Adrenal gland (tissue), 19 donors: ENCODE measurements at places on chromosomes 3 and 15. TPM values are rescaled to one million over a fixed set of nuclear protein-coding genes. Genes with fewer than 3 reads are reported as not detected.
A peak's percentile ranks its signal among the peaks of the same experiment; 100 is the strongest.

DNA sequence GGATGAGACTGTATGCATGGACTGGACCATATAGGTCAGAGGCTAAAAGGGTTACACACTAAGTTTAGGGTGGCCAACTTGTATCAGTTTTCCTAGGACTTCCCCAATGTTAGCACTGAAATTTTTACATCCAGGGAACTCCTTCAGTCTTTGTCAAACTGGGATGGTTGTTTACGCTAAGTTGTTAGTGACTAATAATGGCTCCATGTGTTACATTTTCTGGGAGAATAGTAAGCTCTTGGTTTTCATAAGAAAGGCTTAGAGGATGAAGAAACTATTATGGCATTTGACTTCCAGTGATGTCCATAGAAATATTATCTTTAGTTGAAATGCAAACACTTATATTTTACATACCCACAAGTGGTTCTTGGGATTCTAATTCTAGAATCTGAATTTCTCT is 57.9 kb upstream of the ST3GAL6 start:
- H3K36me3 ChIP-seq: no peaks in the 10 kb centered on the region
- DNase-seq: no peak
- no peak overlapping the region for H3K27ac ChIP-seq

DNA sequence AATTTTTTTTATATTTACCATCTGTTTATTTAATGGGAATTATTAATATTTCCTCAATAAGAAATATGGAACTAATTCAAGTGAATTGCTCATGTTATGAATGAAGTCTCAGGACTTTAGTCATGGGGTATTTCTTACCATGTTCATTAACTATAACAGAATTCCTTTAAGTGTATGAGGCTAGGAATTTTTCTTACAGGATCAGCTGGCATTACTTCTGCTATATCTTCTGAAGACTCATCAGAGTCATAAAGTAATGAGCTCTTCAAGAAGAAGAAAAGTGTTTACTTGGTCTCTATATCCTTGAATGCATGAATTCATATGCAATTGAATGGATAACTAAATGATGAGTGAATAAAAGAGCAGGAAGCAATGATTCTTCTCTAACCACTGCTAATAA is 486.8 kb upstream of the THBS1 start:
- H3K4me3 ChIP-seq: no peak overlapping the region
- H3K27me3 ChIP-seq: peaks cover 5% of the 10 kb centered on the region
- no peaks in the 10 kb centered on the region for H3K4me1 ChIP-seq
- no peak overlapping the region for H3K27ac ChIP-seq
- DNase-seq: no peak
- no peaks in the 10 kb centered on the region for H3K36me3 ChIP-seq

DNA sequence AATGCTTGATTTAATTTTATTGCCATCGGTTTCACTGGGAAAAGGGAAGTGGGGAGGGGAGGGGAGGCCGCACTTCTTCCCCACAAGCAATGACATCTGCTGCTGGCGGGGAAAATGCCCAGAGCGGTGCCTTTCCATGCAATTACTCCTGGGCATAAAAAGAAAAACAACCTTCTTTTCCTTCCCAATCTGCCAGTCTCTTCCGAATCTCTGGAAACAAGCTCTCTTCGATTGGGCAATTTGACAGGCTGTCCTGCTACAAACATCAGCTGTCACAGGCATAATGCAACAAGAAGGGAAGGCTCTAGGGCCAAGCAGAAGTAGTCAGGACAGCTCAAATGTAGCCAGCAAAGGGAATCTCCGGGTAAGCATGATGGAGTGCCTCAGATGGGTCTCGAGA is 93.4 kb upstream of the STRIT1 start:
- H3K4me1 ChIP-seq: no peaks in the 10 kb centered on the region
- no peaks in the 10 kb centered on the region for H3K27me3 ChIP-seq
- H3K36me3 ChIP-seq: no peaks in the 10 kb centered on the region
- H3K27ac ChIP-seq: no peak overlapping the region
- H3K4me3 ChIP-seq: no peak overlapping the region

GRCh38 chr3:114827495-114827894 is 319.6 kb downstream of the ZBTB20 start:
- H3K4me3 ChIP-seq: no peak overlapping the region
- no peaks in the 10 kb centered on the region for H3K27me3 ChIP-seq
- no peaks in the 10 kb centered on the region for H3K4me1 ChIP-seq
- H3K36me3 ChIP-seq: no peaks in the 10 kb centered on the region
- H3K27ac ChIP-seq: no peak overlapping the region

- no peaks in the 10 kb centered on the region for H3K36me3 ChIP-seq
- H3K27ac ChIP-seq: no peak overlapping the region
- no peak overlapping the region for H3K4me3 ChIP-seq
- H3K27me3 ChIP-seq: no peaks in the 10 kb centered on the region
- H3K4me1 ChIP-seq: no peaks in the 10 kb centered on the region
These were observed 13.5 kb upstream of the MYO5C start for GRCh38 chr15:52309154-52309548.

DNA sequence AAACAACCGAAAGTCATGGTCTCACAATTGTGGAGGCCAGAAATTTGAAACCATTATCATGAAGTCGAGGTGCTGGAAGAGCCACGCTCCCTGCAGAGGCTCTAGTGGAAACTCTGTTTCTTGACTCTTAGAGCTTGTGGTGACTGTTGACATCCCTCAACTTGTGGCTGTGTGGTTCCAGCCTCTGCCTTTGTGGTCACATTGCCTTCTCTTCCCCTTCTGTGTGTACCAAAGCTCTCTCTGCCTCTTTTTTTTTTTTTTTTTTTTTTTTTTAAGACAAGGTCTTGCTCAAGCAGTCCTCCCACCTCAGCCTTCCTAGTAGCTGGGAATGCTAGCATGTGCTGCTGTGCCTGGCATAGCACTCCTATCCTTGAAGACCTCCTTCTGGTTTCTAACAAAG is 48.7 kb upstream of the CRTC3 start:
- no peaks in the 10 kb centered on the region for H3K4me1 ChIP-seq
- no peak overlapping the region for H3K4me3 ChIP-seq
- no peak for DNase-seq
- no peaks in the 10 kb centered on the region for H3K36me3 ChIP-seq
- no peak overlapping the region for H3K27ac ChIP-seq

- no peaks in the 10 kb centered on the region for H3K4me1 ChIP-seq
- DNase-seq: no peak
- H3K4me3 ChIP-seq: no peak overlapping the region
- no peaks in the 10 kb centered on the region for H3K27me3 ChIP-seq
- peaks cover 6% of the 10 kb centered on the region for H3K36me3 ChIP-seq
These were observed 9.5 kb downstream of the EBLN2 start for GRCh38 chr3:73070675-73071575.

- DNase-seq: no peak
- H3K36me3 ChIP-seq: no peaks in the 10 kb centered on the region
- no peak overlapping the region for H3K27ac ChIP-seq
These were observed 27.4 kb upstream of the GOLM2 start for GRCh38 chr15:44261007-44261706.

DNA sequence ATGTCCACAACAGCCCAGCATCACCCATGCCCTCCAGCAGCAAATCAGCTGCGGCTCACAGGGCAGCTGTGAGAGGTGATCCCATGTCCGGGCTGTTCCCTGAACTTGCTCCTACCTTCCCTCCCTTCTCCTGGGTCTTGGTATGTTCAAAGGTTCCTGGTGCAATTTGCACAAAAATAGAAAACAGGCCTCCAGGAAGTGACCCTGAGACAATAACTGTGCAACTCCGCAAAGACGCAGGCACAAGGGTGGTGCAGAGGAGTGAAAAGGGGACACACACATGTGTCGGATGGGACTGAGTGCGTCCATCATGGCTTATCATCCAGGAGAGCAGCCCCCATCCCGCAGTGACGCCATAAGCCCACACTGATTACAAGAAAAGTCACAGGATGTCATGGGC is 16.3 kb downstream of the PLXND1 start:
- no peaks in the 10 kb centered on the region for H3K36me3 ChIP-seq
- no peaks in the 10 kb centered on the region for H3K27me3 ChIP-seq
- H3K4me1 ChIP-seq: peaks cover 37% of the 10 kb centered on the region
- H3K4me3 ChIP-seq: no peak overlapping the region

DNA sequence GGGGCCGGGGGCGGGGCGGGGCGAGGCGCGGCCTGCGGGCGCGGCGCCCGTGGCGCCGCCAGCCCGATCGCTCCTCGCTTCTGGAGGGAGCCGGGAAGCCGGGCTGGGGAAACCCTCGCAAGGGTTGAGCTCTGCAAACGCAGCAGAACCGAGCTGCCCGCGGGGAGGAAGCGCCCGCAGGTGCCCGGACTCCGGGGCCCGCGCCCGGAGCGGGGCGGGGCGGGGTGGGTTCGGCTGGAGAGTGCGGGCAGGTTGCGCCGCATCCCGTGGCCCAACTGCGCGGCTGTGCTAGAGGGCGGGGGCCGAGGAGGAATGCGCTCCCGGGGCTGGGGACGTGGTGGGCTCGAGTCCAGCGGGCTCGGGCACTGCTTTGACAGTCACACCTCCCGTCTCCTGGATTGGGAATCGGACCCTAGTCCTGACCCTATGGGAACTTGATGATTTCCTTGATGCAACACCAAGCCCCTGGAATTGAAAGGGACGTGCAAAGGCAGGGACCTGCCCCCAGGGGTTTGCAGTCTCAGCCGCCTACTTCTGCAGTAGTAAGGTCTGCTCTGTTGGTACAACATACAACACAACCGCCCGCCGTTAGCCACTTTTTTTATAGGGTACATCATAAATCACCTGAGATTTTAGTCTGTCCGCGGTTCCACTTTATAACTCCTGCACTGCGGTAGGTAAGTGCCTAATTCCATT is 34.3 kb downstream of the ZBTB38 start:
- H3K27ac ChIP-seq: peak overlapping the region; percentile 98
- peaks cover 68% of the 10 kb centered on the region for H3K4me1 ChIP-seq

DNA sequence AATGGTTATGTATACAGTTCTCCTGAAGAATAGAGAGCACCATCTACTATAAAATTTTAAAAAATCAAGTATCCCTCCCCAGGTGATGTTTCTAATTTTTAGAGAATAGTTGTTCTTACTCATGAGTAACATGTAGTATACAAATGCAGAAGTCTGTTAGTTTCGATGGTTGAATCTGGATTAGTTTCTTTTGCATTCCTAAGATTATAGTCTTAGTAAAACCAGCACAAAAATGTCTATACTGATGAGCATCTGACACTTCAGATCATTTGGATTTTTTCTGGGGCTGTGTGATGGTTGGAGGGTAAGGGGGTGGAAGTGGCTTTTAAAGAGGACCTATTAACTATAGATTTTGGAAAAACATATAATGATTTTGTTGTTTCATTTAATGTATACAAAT is 167.3 kb upstream of the SGO1 start:
- no peak overlapping the region for H3K27ac ChIP-seq
- DNase-seq: no peak
- H3K4me1 ChIP-seq: no peaks in the 10 kb centered on the region
- no peaks in the 10 kb centered on the region for H3K36me3 ChIP-seq
- H3K4me3 ChIP-seq: no peak overlapping the region

- no peaks in the 10 kb centered on the region for H3K27me3 ChIP-seq
- peak overlapping the region; percentile 91 for H3K4me3 ChIP-seq
- H3K27ac ChIP-seq: no peak overlapping the region
These were observed 105.5 kb downstream of the IQSEC1 start for GRCh38 chr3:12967606-12968351.

DNA sequence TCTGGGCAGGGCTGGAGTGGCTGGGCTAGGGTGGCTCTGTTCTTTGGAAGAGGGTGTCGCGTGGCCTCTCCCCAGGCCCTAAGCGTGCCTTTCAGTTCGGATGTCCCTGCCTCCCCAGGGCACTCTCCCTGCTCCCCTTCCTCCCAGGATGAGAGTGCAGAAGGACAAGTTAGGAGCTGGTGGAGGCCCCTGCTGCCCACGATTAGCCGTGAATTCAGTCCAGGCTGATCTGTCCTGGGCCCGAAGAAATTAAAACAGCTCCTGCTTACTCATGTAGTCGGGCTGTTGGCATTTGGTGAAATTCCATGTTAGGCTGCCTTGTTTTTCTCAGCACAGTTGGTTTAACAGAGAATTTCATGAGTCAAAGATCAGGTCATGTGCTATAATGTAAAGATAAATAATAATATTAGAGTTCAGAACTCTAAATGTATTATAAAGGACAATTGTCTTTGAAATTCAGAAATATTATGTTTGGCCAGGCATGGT is 24.5 kb downstream of the NIPA1 start:
- H3K4me3 ChIP-seq: no peak overlapping the region
- no peak for DNase-seq
- no peaks in the 10 kb centered on the region for H3K4me1 ChIP-seq
- H3K36me3 ChIP-seq: no peaks in the 10 kb centered on the region
- no peaks in the 10 kb centered on the region for H3K27me3 ChIP-seq

- no peaks in the 10 kb centered on the region for H3K27me3 ChIP-seq
- no peak overlapping the region for H3K4me3 ChIP-seq
- H3K36me3 ChIP-seq: no peaks in the 10 kb centered on the region
These were observed 29.5 kb downstream of the DNAH1 start for GRCh38 chr3:52345521-52346109.

DNA sequence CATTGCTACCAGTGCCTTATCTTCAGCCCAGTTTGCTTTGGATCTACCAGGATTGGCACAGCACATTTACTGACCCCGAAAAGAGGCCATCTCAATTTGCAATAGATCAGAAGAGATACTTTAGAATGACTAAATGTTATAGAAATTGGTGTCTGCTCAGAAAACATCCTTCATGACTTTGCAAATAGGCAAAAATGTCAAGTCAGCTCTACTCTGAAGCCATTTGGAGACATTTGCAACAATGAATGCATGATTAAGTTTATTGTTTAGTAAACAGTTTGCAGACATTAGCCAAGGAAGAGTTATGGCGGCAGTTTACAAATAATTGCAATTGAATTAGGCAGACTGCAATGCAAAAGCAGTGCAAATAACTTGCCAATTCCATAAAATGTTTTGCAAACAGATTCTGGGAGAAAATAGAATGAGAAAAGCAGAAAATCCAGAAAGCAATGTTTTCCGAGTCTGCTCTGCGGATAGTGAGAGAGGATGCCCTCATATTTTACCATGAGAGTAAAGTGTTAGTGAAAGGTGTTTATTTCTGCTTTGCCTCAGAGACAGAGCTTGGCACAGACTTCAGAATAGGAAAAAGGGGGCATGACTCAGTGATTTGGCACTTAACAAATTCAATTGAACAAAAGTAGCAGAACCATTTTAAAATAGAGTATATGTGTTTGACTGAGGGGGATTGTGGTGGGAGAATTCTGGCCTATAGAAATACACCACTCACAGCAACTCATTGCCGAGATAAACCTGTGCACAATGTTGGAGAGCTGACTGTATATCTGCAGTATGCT is 334.9 kb upstream of the NR2F2 start:
- H3K4me1 ChIP-seq: no peaks in the 10 kb centered on the region
- no peak overlapping the region for H3K27ac ChIP-seq

The NUP210 gene
- 7.6 TPM for total RNA-seq

The RTP1 gene
- total RNA-seq: 0.11 TPM

The RPP25 gene
- 26.4 TPM for total RNA-seq

The EBLN2 gene
- 2.4 TPM for total RNA-seq

The PROK2 gene
- not detected for total RNA-seq

The TMCO5A gene
- total RNA-seq: not detected

The GPR87 gene
- total RNA-seq: not detected

The PPP1R14D gene
- not detected for total RNA-seq
